ENCODE measurements at places on chromosomes 2 and 18.

DNA sequence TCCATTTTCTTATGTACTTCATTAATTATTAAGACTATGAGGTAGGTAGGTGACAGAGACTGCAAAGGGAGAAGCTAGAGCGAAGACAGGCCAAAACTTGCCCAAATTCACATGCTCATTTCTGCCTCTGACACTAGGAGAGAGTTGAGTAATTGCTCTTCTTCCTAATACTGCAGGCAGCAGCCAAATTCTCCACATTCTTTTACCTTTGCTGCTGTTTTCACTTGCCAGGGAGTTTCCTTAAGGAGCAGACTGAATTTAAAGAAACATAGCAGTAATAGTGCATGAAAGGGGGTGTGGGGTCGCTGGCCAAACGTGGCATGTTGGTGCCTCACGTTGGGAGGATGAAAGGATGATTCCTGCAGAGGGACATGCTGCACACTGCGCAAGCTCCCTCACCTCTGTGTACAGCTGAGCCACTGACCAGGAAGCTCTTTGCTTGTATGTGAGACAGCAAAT lies 12.3 kb downstream of the CRIM1 start:
- no peak for DNase-seq

- DNase-seq: peak; percentile 65
Observed at GRCh38 chr2:38030635-38031355, 45.2 kb downstream of the CYP1B1 start.

DNA sequence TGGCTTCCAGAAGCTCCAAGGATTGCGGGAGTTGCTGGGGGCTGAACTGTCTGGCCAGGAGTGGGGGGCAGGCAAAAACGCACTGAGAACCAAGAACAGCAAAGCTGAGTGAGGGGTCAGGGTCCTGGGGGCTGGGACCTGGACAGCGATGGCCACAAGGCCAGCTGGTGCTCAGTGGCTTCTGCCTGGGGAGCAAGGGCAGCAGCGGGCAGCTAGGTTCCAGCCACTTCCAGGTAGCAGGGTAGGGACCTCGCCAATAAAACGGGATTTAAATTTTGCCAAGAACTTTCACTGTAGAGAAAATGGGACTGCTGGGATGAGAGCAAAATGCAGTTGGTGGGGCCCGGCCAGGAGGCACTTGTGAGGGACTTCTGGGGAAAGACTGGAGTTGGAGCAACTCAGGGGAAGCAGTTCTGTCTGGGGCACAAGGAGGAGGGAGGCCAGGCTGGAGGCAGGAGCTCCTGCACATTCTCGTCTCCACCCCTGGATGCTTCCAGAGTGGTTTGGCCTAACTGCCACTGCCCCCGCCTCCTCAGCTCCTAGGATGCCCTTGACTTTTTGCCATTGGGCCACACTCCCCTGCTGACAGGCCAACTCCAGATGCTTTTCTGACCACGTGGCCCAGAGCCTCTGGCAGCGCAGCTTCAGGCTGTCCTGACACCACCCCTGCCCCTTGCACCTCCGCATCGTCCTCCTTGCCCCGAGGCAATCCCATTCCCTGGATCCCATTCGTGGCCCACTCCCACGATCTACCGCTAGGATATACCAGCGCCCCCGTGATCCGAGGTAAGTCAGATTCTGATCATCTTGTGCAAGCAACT lies 5.5 kb upstream of the CCDC74A start:
- peak; percentile 48 for DNase-seq

DNA sequence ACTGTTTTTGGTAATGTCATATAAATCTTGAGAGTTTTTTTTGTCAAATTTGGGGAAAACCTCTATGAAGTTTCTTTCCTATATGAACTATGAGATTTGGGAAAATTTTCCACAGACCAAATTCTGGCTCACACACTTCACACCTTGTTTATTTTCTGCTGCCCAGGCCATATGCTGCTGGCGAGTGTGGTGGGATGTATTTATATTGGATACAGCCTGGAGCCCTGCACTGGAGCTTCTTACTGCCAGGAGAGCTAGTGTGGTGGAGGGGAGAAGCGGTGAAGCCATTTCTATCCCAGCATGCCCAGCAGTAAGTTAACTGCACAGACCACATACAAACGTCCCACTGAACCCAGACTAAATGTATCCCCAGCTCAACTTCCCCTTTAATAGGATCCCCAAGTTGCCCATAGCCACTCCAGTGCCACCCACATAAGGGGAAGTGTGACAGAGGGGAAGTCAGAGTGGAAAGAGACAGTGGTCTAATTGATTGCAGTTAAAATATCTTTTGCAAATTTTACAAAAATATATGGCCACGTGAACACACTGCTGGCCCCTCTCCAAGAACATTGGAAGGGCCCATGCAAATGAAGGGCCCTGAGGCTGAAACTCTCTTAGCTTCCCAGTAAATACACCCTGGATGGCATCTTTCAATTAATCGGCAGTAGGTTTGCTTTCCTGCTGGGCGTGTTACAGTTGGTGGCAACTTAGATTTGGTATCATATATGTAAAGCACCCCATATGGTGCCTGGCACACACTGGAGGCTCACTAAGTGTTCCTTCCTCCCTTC lies 146.6 kb upstream of the ITGA6 start:
- DNase-seq: no peak

DNA sequence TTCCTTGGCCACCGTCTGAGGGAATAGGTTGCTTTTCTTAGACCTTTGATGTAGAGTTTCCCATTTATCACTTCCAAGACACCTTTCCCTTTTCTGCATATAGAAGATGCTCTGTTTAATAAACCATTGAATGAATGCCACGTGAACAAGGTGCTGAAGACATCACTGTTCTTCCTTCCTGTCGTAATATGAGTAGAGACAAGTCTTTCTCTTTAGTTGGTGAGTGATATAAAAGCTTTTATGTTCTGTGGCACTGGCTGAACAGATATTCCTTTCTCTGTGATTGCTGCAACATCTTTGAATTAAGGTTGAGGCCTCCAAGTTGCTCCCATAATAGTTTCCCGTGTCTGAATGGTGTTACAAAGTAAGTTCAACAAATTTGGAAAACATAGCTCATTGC lies 38.7 kb downstream of the TTC39C start:
- no peak for DNase-seq

DNA sequence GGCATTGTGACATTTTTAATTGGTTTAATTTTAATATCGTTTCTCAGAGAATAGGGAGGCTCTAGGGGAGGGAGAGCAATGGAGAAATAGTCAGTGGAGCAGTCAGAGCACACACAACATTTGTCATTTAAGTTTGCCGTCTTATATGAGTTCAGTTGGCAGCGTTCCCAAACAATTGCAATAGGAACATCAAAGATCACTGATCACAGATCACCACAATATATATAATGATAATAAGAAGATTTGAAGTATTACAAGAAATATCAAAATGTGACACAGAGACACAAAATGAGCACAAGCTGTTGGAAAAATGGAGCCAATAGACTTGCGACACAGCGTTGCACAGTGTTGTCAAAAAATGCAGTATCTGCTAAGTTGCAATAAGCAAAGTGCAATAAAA lies 303.7 kb downstream of the CDH19 start:
- DNase-seq: no peak

GRCh38 chr2:162057426-162057825 lies 16.6 kb downstream of the DPP4 start:
- no peak for DNase-seq

GRCh38 chr2:173972636-173973035 lies 7.5 kb upstream of the SP3 start:
- DNase-seq: no peak

GRCh38 chr2:71129902-71130151 lies 202 bp downstream of the MCEE start:
- DNase-seq: no peak

DNA sequence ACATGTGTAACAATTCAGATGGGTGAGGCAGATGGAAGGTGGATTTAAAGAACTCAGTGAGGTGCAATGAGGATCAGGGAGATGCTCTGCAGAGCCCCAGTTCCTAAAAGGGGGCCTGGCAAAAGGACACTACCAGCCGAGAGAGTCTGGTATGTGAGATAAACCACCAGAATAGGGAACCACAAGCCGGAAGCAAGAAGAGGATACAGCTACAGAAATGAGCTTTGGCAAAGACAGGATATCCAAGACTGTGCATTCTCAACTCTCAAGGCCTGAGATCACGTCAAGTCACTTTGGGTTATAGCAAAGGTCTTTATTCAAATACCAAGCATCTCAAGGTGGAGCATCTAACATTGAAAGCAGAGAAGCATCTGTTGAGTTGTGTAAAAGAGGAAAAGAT lies 293.5 kb downstream of the ARHGAP15 start:
- no peak for DNase-seq

GRCh38 chr2:39221459-39221858 lies 22.3 kb downstream of the CDKL4 start:
- no peak for DNase-seq

- no peak for DNase-seq
Observed at GRCh38 chr2:208366215-208367127, 40.1 kb upstream of the PTH2R start.

GRCh38 chr2:241733391-241734207 lies 831 bp upstream of the D2HGDH start:
- no peak for DNase-seq

- DNase-seq: no peak
Observed at GRCh38 chr18:60120231-60120750, 220.5 kb downstream of the PMAIP1 start.

GRCh38 chr2:151713291-151713903 lies 20.9 kb downstream of the NEB start:
- DNase-seq: no peak

GRCh38 chr2:73134471-73134870 lies 21.7 kb upstream of the RAB11FIP5 start:
- no peak for DNase-seq

DNA sequence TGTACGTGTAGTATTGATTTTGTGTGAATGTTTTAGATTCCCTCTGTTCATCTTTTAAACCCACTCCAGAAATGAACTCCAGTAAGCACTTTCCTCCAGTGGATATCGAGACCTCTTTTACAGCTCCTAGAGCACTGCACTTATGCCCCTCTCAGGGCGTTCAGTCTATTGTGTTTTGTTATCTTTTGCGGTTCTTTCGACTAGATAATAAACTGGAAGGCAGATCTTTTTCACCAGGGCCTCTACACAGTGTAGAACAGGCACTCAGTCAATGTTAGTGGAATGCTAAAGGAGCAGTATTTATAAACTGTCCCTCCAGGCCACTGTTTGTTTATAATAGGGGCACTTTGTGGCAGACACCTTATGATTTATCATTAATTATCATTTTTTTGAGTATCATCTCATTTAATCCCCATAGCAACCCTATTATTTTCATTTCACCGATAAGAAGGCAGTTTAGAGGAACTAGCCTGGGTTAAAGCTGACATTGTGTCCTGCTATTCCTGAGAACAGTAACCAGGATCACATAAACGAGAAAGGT lies 742 bp upstream of the SOS1 start:
- DNase-seq: no peak

GRCh38 chr2:124753842-124754241 lies 728.8 kb downstream of the CNTNAP5 start:
- no peak for DNase-seq

- DNase-seq: no peak
Observed at GRCh38 chr2:135775420-135775819, 33.8 kb downstream of the UBXN4 start.

DNA sequence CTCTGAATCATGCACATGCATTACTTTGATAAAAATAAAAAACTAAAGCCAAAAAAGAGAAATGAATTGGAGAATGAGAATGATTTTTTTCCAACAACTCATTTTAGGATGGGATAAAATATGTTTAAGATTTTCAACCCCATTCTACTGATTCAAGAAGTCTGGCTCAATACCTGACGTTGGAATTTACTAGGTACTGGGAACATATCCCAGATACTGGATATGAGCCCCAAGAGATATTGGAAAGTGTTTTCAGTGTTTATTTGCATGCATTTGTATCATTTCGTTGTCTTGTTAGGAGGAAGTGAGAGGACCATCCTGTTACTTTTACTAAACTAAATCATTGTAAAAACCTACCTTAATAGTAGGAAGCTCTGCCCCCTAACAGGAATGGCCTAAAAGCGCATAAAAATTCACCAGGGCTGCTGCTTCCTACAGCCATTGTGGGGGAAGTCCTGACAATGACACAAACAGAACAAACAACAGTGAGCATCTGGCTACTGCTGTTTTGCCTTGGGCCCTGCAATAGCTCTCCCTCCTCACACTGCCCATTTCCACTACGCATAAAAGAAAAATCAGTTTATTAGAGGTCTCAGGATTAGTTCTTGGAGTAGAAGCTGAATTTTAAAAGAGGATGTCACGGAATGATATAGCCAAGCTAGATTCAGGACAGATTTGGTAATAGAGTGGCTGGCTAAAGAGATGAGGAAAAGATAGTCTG lies 35.2 kb downstream of the ANKAR start:
- no peak for DNase-seq

DNA sequence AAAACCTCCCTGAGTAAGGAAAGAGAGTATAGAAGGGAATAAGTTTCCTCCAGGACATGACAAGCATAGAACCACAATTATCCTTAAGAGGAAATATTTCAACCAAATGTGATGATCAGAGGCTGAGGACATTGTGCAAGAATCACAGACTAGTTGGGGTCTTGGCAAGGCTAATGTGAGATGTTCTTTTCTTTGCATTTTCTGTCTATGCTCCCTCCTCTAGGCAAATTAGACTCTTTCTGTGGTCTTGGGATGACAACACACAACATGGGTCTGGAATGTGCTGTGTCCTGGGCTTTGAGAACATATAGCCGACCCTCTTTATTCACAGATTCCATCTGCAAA lies 32.0 kb upstream of the IL1RL1 start:
- no peak for DNase-seq

DNA sequence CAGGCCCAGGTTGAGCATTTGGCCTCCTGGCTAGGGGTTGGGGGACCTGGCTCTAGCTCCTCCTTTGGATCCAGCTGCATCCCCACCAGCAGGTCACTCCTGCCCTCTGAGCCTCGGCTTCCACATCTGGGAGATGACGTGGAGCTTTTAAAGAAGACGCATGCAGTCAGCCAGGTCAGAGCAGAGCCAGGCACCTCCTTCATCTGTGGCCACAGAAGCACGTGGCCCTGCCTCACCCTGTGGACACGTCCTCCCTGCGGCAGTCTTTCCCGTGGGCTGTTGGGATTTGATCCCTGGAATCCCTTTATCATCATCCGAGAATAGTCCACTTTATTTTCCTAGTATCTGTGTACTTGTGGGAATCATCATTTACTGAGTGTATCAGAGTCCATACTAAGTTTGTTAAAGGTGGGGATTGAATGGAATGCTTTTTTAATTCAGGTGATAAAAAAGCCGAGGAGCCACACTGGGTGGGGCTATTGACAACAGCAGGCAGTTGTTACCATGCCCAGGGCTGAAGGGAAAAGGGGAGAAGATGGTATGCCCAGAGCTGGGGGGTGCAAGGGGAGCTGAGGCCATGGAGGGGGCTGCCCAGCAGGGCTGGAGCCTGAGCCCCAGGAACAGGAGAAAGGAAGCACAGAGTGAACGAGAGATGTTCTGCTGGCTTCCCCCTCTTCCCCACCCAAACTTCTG lies 170.1 kb downstream of the LAMA1 start:
- no peak for DNase-seq
